ENCODE measurements at places on chromosomes 7 and 10. TPM values are rescaled to one million over a fixed set of nuclear protein-coding genes. Genes with fewer than 3 reads are reported as not detected.

PRSS2 gene
- not detected for total RNA-seq

UBN2 gene
- 17.5 TPM for total RNA-seq

C7orf57 gene
- total RNA-seq = 0.38 TPM

LIPK gene
- total RNA-seq = not detected

PLCE1 gene
- total RNA-seq = 2.5 TPM

OTUD1 gene
- 19.9 TPM for total RNA-seq

TRAPPC14 gene
- total RNA-seq = 17.9 TPM

MUC12 gene
- 0.24 TPM for total RNA-seq

Measured in ovary (tissue), 10 donors.